RPMI7951 (cell line): ENCODE measurements at places on chromosomes 16 and 17.

- DNase-seq = no peak
These were observed 1035.5 kb upstream of the EEF2KMT start for GRCh38 chr16:6133009-6133557.

DNA sequence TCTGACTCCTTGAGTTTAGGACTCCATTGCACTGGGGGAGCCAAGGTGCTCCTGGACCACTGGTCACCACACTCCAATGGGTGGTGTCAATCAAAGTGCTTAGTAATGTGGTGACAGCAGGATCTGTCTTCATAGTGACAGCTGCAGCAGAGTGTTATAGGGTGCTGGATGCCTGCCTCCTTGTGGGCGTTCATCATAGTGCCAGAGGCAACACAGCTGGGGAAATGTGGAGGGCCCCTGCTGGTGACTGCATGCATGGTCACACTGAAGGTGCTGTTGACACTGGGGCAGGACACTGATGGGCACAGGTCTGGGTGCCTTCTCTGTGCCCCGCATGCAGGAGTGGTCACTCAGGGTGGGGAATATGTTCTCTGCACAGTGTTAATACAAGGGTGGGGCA is 177.5 kb upstream of the CDH8 start:
- DNase-seq = no peak

DNA sequence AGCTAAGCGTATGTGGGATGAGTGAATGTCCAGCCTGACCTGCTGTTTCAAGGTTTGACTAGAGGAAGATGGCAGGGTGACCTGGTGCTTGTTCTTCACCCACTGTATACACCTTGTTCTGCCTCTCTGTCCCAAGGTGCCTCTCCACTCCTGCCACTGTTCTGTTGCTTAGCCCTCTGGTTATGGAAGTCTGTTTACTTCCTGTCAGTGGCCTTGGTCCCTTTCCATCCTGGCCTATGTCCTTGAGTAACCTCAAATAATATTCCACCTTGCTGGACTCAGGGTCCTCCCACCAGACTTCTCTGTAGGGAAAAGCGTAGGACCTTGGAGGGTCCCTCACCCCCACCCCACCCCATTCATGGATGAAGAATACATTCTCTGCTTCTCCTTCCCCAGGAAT is 73.2 kb upstream of the SALL1 start:
- DNase-seq = no peak

DNA sequence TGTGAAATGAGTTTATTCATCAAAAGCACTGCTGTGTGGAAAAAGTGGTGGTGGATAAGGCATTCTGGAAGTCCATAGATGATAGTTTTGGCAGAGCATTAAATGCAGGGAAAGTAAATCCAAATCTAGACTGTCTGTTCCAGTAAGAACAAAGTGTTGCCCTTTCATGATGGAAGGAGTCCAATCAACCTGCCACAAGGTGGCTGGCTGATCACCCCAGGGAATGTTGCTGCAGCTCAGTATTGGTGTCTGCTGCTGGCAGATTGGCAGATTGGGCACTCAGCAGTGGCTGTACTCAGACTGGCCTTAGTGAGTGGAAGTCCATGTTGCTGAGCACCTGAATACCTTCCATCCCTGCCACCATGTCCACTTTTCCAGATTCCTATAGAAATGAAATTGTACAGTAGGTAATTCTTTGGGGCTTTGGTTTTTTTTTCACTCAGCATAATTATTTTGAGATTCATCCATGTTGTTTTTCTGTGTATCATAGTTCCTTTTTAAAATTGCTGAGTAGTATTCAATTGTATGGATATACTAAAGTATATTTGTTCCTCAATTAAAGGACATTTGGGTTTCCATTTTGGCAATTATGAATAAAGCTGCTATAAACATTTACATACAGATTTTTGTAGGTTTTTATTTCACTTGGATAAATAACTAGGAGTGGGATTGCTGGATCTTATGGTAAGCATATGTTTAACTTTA is 14.3 kb downstream of the DYNLL2 start:
- DNase-seq = no peak

- DNase-seq = peak; percentile 50
These were observed 562 bp downstream of the USP31 start for GRCh38 chr16:23148513-23149266.

DNA sequence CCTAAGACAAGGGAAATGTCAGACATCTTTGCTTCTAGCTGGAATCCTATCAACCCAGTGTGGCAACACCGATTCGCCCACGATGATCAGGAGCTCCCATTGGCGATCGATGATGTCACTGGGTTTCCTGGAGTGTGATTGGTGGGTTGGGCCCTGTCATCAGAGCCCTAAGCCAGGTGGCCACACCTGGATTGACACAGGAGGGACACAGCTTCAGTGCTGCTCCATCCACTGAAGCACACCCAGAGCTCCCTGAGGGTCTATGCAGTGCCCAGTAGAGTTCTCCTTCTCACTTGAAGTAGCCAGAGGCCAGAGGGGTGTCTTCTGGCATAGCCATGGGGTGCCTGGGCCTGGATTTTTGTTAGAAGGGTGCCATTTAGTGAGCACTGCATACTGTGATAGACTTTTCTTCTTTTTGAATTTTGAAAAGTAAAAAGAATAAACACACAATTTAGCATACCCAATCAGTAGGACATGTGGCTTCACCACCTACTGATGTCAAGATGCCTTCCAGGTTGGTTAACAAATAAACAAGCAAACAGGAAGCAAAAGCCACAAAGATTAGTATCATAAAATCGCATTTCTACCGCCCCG is 77.6 kb downstream of the CMIP start:
- DNase-seq = no peak

- DNase-seq = no peak
These were observed 2.7 kb downstream of the PRCD start for GRCh38 chr17:76542566-76542971.
